T-cell (primary cell): ENCODE measurements at places on chromosomes 7 and 10. TPM values are rescaled to one million over a fixed set of nuclear protein-coding genes. Genes with fewer than 3 reads are reported as not detected.

Gene GDF2
- not detected for total RNA-seq

Gene PON3
- total RNA-seq: not detected

Gene HSPA12A
- 0.53 TPM for total RNA-seq

Gene KCP
- total RNA-seq: 0.33 TPM

Gene MRLN
- total RNA-seq: not detected

Gene TET1
- total RNA-seq: 3.6 TPM

Gene CCDC126
- total RNA-seq: 15.1 TPM

Gene MSMB
- total RNA-seq: not detected

Gene UNC5B
- total RNA-seq: 0.19 TPM

Gene NXPH1
- total RNA-seq: not detected

Gene C7orf25
- 8.4 TPM for total RNA-seq

Gene SPOCK2
- total RNA-seq: 684 TPM

DNA sequence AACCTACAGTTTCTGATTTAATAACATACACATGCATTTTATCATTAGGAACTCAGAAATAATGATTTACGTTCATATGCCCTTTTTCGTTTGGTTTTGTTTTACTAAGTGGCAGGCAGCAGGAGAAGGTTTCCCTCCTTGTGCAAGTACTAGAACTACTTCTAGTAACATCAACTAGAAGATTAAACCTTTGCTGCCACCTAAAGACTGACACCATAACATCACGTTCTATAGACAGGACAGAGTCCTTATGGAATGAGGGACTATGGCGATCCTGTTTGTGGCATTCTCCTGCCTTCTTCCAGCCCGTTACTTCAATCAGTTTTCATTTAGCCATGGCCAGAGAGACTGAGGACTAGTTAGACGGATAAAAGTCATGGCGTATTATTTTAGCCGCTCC is 53.2 kb downstream of the GAD2 start:
- H3K4me1 ChIP-seq: no peaks in the 10 kb centered on the region
- H3K27me3 ChIP-seq: peaks cover 7% of the 10 kb centered on the region
- no peak overlapping the region for H3K27ac ChIP-seq
- no peaks in the 10 kb centered on the region for H3K36me3 ChIP-seq
- DNase-seq: no peak
- H3K4me3 ChIP-seq: no peak overlapping the region

DNA sequence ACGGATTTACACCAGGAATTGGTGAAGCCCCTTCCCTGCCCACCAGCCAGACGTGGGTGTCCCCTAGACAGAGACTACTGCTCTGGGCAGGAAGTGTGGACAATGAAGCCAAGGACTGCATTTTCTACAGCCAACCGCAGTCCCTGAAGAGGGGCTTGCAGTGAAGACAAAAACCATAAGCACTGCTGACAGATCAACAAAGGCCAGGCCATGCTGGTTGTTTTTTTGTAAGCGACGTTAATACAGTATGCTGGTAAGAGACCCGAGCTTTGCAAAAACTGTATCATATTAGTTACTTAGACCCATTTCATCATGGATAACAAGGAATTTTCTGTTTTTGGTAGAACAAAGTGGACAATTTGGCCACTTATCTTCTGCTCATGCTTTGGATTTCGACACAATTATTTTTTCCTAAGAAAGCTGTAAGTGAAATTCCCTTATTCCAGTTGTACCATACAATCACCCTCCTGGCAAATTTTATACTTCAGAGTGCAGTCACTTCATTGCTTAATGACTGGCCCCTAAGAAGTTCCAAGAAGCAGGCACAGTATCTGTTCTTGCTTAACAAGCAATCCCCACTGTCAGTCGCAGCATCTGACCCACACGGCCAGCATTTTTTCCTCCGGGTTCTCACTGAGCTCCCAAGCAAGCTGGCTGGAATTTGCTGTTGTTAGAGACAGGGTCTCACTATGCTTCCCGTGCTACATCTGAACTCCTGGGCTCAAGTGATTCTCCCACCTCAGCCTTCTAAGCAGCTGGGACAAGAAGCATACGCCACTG is 163.5 kb downstream of the PARD3 start:
- no peak overlapping the region for H3K4me3 ChIP-seq
- H3K27me3 ChIP-seq: no peaks in the 10 kb centered on the region
- DNase-seq: no peak
- H3K27ac ChIP-seq: no peak overlapping the region
- H3K36me3 ChIP-seq: no peaks in the 10 kb centered on the region

GRCh38 chr7:46539892-46540483 is 618.9 kb upstream of the IGFBP3 start:
- no peaks in the 10 kb centered on the region for H3K27me3 ChIP-seq
- no peaks in the 10 kb centered on the region for H3K4me1 ChIP-seq
- no peak overlapping the region for H3K4me3 ChIP-seq
- H3K36me3 ChIP-seq: no peaks in the 10 kb centered on the region
- DNase-seq: no peak

- DNase-seq: no peak
- peaks cover 2% of the 10 kb centered on the region for H3K4me1 ChIP-seq
- no peak overlapping the region for H3K27ac ChIP-seq
These were observed 32.8 kb upstream of the NUB1 start for GRCh38 chr7:151308791-151309190.

DNA sequence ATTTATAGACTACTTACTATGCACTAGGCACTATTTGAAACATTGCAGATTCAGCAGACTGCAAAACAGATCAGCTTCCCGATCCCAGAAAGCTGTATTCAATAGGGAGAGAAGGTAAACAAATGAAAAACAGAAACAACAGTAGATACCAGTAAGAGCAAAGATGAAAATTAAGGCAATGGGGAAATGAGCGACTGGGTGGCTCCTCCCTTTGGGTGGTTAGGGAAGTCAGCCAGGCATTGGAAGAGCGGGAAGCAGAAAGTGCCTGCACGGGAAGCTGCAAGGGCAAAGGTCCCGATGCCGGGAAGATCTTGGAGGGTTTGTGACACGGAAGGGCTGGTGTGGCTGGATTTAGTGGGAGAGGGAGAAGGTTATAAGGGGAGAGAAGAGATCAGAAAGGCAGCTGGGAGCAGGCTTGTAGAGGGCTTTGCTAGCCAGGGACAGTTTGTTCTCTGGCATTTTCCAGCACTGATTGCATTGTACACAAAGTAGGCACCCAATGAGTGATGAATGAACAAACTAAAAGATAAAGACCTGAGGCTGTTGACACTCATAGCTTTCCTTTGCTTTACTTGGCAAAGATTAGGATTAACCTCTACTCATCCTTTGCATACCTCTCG is 67.8 kb downstream of the NAMPT start:
- H3K27ac ChIP-seq: no peak overlapping the region
- no peaks in the 10 kb centered on the region for H3K36me3 ChIP-seq
- H3K4me1 ChIP-seq: no peaks in the 10 kb centered on the region
- no peaks in the 10 kb centered on the region for H3K27me3 ChIP-seq
- no peak for DNase-seq
- no peak overlapping the region for H3K4me3 ChIP-seq

DNA sequence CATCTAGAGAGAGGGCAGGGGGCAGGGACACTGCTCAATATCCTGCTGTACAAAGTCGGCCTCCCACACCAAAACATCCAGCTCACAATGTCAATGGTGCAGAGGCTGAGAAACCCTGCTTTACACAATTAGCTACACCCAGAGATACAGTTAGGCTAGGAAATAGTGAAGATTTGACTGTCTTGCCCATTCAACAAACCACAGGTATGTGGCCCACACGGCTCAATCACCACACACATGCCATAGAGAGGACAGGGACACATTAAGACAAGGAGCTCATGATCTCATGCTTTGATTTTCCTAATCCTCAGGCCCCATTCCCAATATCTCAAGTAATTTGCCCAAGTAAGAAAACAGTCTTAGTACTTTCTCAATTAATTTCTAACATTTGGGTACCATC is 110.4 kb downstream of the OSBPL3 start:
- peaks cover 37% of the 10 kb centered on the region for H3K36me3 ChIP-seq
- H3K27me3 ChIP-seq: no peaks in the 10 kb centered on the region
- no peaks in the 10 kb centered on the region for H3K4me1 ChIP-seq
- no peak for DNase-seq
- no peak overlapping the region for H3K27ac ChIP-seq

GRCh38 chr7:47444376-47445098 is 137.4 kb downstream of the TNS3 start:
- H3K27ac ChIP-seq: no peak overlapping the region
- no peaks in the 10 kb centered on the region for H3K36me3 ChIP-seq
- H3K4me1 ChIP-seq: no peaks in the 10 kb centered on the region
- peaks cover 7% of the 10 kb centered on the region for H3K27me3 ChIP-seq
- DNase-seq: no peak

- H3K27me3 ChIP-seq: no peaks in the 10 kb centered on the region
- no peaks in the 10 kb centered on the region for H3K4me1 ChIP-seq
- H3K36me3 ChIP-seq: no peaks in the 10 kb centered on the region
- no peak overlapping the region for H3K27ac ChIP-seq
These were observed 730.4 kb downstream of the PHTF2 start for GRCh38 chr7:78528964-78529363.

DNA sequence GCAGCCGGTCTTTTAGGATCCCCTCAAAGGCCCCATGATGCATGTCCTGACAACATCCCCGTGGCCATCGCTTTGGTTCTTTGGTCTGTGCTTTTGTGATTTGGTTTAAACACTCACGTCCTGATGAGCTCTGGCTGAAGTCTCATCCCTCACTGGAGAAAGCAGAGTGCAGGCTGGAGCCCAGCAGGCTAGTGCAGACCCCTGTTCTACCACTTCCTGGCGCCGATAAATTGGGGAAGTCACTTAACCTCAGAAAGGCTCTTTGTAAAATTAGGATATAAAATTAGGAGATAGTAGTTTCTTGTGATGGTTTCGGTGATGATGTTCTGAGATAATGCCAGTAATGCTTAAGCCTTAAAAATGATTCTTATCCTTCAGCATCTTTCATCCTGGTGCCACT is 307.6 kb downstream of the GFRA1 start:
- H3K27ac ChIP-seq: no peak overlapping the region
- H3K27me3 ChIP-seq: no peaks in the 10 kb centered on the region
- DNase-seq: no peak
- no peaks in the 10 kb centered on the region for H3K4me1 ChIP-seq
- H3K4me3 ChIP-seq: no peak overlapping the region

- DNase-seq: no peak
- H3K4me1 ChIP-seq: peaks cover 3% of the 10 kb centered on the region
- no peaks in the 10 kb centered on the region for H3K27me3 ChIP-seq
- no peaks in the 10 kb centered on the region for H3K36me3 ChIP-seq
- H3K27ac ChIP-seq: no peak overlapping the region
These were observed 2.1 kb upstream of the FAM3C start for GRCh38 chr7:121398246-121398645.

DNA sequence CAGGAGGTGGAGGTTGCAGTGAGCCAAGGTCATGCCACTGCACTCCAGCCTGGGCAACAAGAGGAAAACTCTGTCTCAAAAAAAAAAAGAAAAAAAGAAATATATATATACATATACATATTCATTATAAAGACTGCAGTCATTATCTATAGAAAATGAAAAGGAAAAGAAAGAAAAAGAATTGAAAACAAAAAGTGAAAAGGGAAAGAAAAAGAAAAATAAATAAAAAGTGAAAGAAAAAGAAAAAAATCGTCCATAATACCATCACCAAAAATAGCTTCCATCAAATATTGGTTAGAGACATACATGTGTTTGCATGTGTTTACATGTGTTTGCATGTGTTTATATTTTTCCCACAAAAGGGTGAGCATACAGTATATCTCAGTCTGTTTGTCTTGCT is 105.5 kb upstream of the PARD3 start:
- no peak overlapping the region for H3K27ac ChIP-seq
- H3K4me3 ChIP-seq: no peak overlapping the region
- no peak for DNase-seq

- peaks cover 60% of the 10 kb centered on the region for H3K36me3 ChIP-seq
- H3K4me3 ChIP-seq: no peak overlapping the region
- H3K27ac ChIP-seq: no peak overlapping the region
- H3K27me3 ChIP-seq: no peaks in the 10 kb centered on the region
- peaks cover 73% of the 10 kb centered on the region for H3K4me1 ChIP-seq
These were observed 5.8 kb downstream of the UPP1 start for GRCh38 chr7:48094861-48095293.

DNA sequence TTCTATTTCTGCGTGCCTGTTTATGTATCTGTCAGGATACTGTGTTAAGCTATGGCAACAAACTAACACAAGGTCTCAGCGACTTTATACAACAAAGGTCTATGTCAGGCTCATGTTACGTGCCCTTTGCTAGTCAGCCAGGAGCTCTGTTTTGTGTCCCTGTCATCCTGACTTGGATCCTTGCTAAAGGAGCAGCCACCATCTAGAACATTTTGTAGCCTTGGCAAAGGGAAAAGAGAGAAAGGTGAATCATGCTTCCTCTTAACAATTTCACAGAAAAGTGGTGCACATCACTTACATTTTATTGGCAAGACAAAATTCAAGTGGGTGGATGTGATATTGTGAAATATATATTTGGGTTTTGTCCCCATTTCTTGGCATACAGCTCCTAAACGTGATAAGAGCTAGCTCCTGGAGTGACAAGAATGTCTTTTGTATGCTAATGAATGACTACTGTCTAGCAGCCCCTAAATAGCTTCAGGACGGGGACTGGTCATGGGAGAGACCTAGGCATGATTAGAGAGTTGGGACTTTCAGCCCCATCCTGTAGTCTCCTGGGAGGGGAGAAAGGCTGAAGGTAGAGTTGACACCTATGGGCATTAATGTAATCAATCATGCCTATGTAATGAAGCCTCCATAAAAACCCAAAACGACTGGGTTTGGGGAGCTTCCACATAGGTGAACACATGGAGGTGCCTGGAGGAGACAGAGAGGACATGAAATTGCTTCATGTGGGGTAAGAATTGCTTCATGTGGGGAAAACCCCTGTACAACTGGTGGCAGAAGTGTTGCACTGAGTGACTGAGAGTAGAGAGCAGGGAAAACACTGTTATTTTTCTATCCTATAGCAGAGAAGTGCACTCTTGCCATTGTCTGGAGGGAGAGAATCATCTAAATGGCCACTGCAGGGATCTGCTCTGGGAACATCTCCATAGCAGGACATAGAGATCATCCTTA is 33.0 kb downstream of the MRPL32 start:
- no peak overlapping the region for H3K27ac ChIP-seq
- no peak for DNase-seq
- no peaks in the 10 kb centered on the region for H3K4me1 ChIP-seq
- no peaks in the 10 kb centered on the region for H3K36me3 ChIP-seq

DNA sequence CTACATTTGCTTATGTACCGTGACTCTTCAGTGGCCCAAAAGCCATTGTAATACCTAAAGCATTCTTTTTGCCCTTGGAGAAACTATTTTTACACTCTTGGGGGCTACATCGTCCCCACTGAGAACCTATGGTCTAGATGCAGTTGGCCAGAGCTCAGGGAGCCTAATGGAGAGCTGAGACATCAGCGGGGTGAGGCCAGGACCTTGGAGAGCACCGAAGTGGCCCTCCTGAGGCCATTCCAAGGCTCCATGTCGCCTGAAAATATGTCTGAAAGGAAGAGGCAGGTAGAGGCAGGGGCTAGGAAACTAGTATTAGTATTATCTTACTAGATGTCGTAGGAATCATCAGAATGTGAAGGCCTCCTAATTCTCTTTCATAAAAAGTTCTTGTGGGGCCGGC is 4.9 kb downstream of the PKD2L1 start:
- no peaks in the 10 kb centered on the region for H3K36me3 ChIP-seq
- DNase-seq: no peak
- H3K4me1 ChIP-seq: peaks cover 4% of the 10 kb centered on the region
- no peak overlapping the region for H3K4me3 ChIP-seq
